ENCODE measurements at places on chromosomes 16 and 17. TPM values are rescaled to one million over a fixed set of nuclear protein-coding genes. Genes with fewer than 3 reads are reported as not detected.
A peak's percentile ranks its signal among the peaks of the same experiment; 100 is the strongest.

The NPIPA3 gene
- total RNA-seq, result 0.85 TPM

DNA sequence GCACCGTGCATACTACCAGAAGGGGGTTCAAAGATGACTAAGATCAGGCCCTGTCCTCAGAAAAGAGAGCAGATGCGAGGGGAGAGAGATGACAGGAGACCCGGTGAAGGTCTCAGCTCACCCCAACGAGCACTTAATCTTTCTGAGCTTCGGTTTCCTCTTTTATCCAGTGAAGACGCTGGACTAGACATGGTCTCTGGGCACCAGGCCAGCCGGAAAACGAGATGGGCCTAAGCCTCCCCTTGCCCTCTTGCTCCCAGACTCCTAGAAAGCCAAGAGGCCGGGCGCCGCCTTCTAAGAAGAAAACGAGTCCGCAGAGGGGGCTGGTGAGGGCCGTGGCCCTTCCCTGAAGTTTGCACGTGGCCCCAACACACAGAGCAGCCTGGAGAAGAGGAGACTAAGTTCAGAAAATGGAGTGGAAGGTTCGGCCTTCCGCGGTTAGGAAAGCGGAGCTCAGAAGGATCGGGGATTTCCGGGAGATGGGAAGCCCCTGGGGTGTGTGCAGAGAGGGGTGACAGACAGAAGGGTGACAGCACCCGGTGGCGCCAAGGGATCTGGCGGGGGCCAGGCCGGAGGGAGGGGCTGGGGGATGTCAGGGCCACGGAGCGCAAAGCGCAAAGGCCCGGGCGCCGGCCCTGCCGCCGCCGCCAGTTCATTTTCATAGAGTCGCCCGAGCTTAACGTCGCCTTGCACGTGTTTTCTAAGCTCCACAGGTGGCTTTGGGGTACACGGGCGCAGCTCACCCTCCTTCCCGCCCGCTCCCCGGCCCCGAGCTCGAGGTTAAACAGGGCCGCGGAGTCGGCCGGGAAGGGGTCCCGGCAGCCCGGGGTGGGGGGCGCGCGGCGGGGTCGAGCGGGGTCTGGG is 42.1 kb upstream of the BHLHA9 start:
- peaks cover 66% of the 10 kb centered on the region for H3K27me3 ChIP-seq
- no peaks in the 10 kb centered on the region for H3K36me3 ChIP-seq
- peak overlapping the region; percentile 69 for H3K4me3 ChIP-seq

GRCh38 chr17:78390241-78391050 is 12.0 kb downstream of the PGS1 start:
- DNase-seq, result no peak
- peaks cover 86% of the 10 kb centered on the region for H3K4me1 ChIP-seq
- H3K4me3 ChIP-seq, result no peak overlapping the region
- no peaks in the 10 kb centered on the region for H3K27me3 ChIP-seq
- peak overlapping the region; percentile 84 for H3K27ac ChIP-seq
- peaks cover 15% of the 10 kb centered on the region for H3K36me3 ChIP-seq

The KRT40 gene
- total RNA-seq, result not detected

DNA sequence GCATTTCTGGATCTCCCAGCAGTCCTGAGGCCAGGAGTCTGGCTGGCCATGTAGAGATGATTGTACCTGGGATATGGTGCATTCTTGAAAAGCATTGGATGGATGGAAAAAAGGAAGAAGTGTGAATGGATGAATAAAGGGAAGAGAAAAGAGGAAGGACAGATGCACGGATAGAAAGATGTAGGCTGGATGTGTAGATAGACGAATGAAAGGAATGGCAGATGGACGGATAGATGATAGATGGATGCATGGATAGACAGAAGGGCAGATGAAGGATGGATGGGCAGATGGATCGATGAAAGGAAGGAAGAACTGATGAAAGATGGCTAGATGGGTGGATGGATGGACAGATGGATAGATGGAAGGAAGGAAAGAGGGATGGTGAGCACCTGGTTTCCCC is 210.9 kb downstream of the MSI2 start:
- H3K4me3 ChIP-seq, result no peak overlapping the region
- no peak overlapping the region for H3K27ac ChIP-seq
- DNase-seq, result no peak

DNA sequence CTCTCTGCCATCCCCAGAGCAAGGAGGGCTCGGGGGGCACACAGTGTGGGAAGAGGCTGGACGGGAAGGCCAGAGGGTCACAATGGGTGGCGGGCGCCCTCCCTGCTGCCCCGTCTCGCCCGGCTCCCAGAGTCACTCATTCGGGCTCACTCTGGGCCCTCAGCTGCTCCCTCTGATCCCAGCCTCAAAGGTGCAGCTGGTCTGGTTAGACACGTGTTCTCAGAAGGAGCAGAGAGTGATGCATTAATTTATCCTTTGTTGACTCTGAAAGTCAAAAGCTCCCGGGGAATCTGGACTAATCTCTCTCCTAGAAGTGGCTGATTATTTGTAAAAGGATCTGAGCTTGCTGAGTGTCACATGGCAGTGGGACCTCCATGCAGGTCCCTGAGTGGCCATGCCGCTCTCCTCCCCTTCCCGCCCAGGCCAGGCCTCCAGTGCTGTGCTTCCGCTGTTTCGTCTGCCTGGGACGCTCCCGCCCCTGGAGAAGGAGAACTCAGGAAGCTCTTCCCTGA is 87.5 kb downstream of the SEC14L1 start:
- peak overlapping the region; percentile 58 for H3K27ac ChIP-seq
- no peak overlapping the region for H3K4me3 ChIP-seq

DNA sequence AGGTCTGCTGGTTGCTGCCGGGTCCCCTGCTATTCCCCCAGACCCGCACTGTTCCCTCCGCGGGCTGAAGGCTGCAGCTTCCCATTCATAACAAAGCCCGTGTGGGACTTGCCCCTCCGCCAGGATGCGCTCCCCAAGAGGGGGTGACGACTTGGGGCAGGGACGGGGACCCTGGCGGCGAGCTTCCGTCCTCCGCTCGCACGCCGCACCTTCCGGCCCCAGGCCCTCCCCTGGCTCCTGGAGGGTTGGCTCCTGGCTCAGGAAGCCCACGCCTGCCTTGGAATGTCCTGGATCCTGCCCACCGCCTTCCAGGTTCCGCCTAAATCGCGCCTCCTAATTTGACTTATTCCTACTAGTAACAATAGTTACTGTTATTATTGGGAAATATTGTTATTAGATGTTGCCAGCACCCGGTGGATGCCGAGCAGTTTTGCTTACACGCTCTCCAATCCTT is 1.1 kb upstream of the TFAP4 start:
- peak overlapping the region; percentile 85 for H3K4me3 ChIP-seq
- H3K27ac ChIP-seq, result peak overlapping the region; percentile 97
- DNase-seq, result peak; percentile 60
- H3K4me1 ChIP-seq, result peaks cover 38% of the 10 kb centered on the region
- no peaks in the 10 kb centered on the region for H3K27me3 ChIP-seq
- no peaks in the 10 kb centered on the region for H3K36me3 ChIP-seq

The ESRP2 gene
- total RNA-seq, result 0.14 TPM

- H3K27me3 ChIP-seq, result no peaks in the 10 kb centered on the region
- H3K36me3 ChIP-seq, result no peaks in the 10 kb centered on the region
- DNase-seq, result no peak
- no peak overlapping the region for H3K4me3 ChIP-seq
Observed at GRCh38 chr16:20624882-20625807, 49.0 kb upstream of the ACSM2B start.

The CD300E gene
- 0.30 TPM for total RNA-seq

- no peaks in the 10 kb centered on the region for H3K4me1 ChIP-seq
- H3K27ac ChIP-seq, result no peak overlapping the region
- H3K27me3 ChIP-seq, result peaks cover 29% of the 10 kb centered on the region
- no peaks in the 10 kb centered on the region for H3K36me3 ChIP-seq
- no peak overlapping the region for H3K4me3 ChIP-seq
Observed at GRCh38 chr16:49378238-49378637, 4.6 kb downstream of the C16orf78 start.

The PHOSPHO1 gene
- 0.52 TPM for total RNA-seq

The PRRT2 gene
- total RNA-seq, result 2.1 TPM

GRCh38 chr16:58533751-58534470 is 18.6 kb downstream of the SETD6 start:
- H3K4me3 ChIP-seq, result no peak overlapping the region
- H3K4me1 ChIP-seq, result peaks cover 52% of the 10 kb centered on the region
- peak; percentile 44 for DNase-seq
- peaks cover 94% of the 10 kb centered on the region for H3K36me3 ChIP-seq
- H3K27ac ChIP-seq, result peak overlapping the region; percentile 61
- no peaks in the 10 kb centered on the region for H3K27me3 ChIP-seq

DNA sequence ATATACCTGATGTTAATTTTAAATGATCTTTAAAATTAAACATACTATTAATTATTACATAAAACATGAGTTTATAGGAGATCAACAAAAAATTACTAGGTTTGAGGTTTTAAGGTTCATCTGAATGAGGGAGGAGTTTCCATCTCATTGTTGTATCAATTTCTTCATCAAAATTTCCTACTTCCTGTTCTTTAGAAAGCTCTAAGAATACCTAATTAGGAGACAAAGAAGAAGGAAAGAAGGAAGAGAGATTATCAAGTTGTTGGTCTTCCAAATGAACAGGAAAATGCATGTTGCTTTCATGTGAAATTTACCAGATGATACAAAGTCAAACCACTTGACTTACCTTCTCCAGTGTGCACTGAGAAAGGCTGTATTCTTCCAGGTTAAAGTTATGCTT is 18.1 kb upstream of the ABCA9 start:
- peaks cover 82% of the 10 kb centered on the region for H3K36me3 ChIP-seq
- no peaks in the 10 kb centered on the region for H3K27me3 ChIP-seq
- no peak for DNase-seq
- H3K27ac ChIP-seq, result no peak overlapping the region
- H3K4me3 ChIP-seq, result no peak overlapping the region

- DNase-seq, result no peak
- no peak overlapping the region for H3K4me3 ChIP-seq
- no peaks in the 10 kb centered on the region for H3K36me3 ChIP-seq
- H3K4me1 ChIP-seq, result no peaks in the 10 kb centered on the region
- no peaks in the 10 kb centered on the region for H3K27me3 ChIP-seq
Observed at GRCh38 chr17:26809033-26809432, 484.9 kb upstream of the WSB1 start.

DNA sequence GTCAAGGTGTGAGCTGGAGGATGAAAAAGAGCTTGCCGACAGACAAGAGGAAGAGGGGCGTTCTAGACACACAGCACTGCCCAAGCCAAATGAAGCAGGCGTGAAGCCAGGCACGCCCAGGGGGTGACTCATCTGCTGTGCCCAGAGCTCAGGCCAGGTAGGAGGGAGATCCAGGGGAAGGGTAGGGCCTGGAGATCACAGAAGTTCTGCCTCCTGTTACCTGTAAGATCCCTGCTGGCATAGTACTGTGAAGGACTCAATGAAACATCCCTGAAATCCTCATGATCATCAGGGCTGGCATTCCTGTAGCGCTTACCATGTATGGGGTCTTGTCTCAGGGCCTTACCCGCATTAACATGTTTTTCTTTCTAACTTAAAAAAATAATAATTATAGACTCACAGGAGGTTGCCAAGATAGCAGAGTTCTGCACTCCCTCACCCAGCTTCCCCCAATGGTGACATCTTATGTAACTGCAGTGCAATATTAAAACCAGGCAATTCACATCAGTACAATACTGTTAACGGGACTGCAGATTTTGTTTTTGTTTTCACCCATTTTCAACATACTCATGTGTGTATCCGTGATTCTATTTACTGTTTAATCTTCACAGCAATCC is 158.6 kb downstream of the XYLT1 start:
- no peaks in the 10 kb centered on the region for H3K27me3 ChIP-seq
- peaks cover 14% of the 10 kb centered on the region for H3K4me1 ChIP-seq
- no peak overlapping the region for H3K4me3 ChIP-seq
- no peak for DNase-seq

DNA sequence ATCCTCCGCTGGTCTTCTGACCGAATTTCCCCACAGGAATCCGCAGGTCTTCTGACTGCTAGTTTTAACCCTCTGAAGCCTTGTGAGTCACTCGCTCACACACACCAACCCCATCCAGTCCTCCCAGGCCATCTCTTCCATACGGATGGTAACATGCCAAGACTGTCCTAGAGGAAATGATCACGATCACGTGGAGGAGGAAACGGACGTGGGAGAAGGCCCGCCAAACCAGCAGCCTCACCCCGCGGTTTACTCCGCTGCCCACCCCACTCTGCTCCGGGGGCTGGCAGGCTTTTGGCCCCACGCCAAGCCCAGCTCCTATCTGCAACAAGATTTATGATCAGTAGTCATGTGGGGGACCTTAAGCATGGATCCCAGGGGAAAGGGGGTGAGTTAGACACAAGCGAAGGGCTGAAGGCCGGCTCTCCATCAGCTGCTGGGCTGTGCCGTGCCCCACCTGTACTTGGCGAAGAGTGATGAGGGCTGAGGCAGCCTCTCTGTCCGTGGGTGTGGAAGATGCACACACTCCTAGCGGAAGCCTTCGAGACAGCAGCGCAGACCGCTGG is 1.5 kb upstream of the FAAP100 start:
- peak overlapping the region; percentile 87 for H3K4me3 ChIP-seq
- no peak for DNase-seq
- peak overlapping the region; percentile 96 for H3K27ac ChIP-seq
- peaks cover 28% of the 10 kb centered on the region for H3K36me3 ChIP-seq

GRCh38 chr17:56177361-56177760 is 24.1 kb downstream of the ANKFN1 start:
- H3K27me3 ChIP-seq, result no peaks in the 10 kb centered on the region
- DNase-seq, result no peak
- H3K36me3 ChIP-seq, result no peaks in the 10 kb centered on the region
- H3K4me3 ChIP-seq, result no peak overlapping the region

GRCh38 chr17:39772415-39772814 is 34.7 kb downstream of the GRB7 start:
- no peak overlapping the region for H3K27ac ChIP-seq
- no peak for DNase-seq
- H3K36me3 ChIP-seq, result no peaks in the 10 kb centered on the region

DNA sequence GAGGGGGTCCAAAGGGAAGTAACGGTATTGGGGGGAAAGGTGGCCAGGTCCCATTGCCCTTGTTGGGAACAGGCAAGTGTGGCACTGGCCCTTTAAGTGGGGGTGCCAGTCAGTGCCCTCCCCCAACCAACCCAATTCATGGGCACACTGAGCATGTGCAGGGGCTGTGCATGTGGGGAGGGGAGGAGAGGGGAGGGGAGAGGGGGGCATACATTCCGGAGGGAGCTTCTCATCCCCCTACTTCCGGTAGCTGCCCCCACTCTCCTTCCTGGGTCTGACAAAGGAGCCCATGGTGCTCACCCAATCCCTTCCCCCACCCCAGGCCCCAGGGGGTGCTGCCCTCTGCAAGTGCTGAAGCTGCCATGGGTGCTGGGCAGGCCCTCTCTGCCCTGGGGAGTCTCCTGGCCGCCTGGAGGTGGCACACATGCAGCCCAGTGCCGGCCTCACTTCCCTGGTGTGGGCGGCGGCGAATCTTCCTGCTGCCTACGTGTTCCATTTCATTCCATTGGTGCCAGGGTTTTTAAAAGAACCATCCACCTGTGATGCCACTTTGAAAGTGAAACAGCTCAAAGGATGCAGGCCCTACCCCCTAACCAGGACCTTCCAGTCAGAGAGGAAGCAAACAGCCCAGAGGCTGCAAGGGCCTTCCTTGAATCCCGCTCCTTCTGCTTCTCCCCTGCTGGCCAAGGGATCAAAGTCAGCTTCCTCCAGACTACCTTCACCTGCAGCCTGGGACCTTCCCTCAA is 11.0 kb downstream of the HEXIM2 start:
- H3K36me3 ChIP-seq, result no peaks in the 10 kb centered on the region
- peaks cover 34% of the 10 kb centered on the region for H3K4me1 ChIP-seq
- H3K27me3 ChIP-seq, result no peaks in the 10 kb centered on the region

All from left ventricle myocardium inferior (tissue), 1 donor.